Activated T-cell treated with anti-CD3 and anti-CD28 coated beads for 1 hour (primary cell): ENCODE measurements at places on chromosomes 1 and 21.

GRCh38 chr1:14656384-14656937, 58.0 kb downstream of the KAZN start:
- no peak for DNase-seq

- no peak for DNase-seq
These were observed 300.4 kb downstream of the PTPRC start for GRCh38 chr1:198939286-198939685.

- DNase-seq, result no peak
These were observed 19.1 kb downstream of the RNF223 start for GRCh38 chr1:1054971-1055370.

DNA sequence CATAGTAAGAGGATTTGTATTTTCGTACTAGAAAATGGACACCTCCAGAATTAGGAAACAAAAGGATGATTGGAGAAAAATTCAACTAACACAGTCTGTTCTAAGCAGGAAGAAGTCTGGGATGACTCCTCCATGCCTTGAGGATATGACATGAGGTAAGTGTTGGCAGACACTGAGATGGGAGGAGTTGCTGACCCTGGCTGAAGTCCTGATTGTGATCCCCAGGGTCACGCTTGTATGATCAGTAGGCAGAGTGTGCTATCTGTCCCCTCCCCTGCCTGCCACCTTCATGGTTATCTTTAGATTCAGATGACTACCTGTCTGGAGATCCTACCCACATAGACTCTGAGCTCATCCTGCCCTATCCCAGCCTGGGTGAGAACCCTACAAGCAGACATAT, 249.1 kb downstream of the C1orf94 start:
- no peak for DNase-seq

DNA sequence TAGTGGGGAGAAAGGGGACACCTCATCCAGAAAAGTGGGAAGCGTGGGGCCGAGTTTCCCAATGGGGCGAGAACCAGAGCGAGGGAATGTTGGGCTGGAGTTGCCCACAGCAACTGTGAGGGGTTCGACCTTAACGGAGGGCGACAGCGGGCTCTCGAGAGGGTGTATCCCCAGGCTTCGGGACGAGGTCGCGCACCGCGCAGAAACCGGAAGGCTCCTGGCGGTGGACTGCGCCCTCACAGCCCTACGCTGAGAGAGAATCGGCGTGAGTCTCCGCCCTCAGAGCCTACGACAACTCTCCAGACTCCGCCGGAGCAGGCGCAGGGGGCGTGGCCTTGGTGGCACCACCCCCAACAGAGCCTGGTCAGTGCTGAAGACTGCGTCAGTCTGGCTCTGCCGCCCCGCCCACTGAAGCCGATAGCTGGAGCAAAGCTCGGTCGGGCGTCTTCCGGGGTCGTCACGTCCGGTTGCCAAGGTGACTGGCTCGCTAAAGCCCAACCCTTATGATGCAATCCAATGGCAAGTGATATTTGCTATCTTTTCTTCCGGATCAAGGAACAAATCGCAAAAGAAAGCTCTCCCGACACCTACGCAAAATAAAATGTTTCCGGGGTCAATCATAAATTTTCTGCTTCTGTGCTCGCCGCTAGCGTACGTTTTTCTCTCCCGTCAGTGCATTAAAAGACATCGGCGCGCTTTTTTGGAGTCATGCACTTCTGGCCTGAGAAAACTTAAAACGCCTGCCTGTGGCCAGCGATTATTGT, at the start of gene LRIF1:
Gene LRIF1, minus strand, starts transcription at position 232 of the 764 bp plus-strand sequence. CDS start 234 bp downstream, outside the sequence.
- peak; percentile 98 for DNase-seq

DNA sequence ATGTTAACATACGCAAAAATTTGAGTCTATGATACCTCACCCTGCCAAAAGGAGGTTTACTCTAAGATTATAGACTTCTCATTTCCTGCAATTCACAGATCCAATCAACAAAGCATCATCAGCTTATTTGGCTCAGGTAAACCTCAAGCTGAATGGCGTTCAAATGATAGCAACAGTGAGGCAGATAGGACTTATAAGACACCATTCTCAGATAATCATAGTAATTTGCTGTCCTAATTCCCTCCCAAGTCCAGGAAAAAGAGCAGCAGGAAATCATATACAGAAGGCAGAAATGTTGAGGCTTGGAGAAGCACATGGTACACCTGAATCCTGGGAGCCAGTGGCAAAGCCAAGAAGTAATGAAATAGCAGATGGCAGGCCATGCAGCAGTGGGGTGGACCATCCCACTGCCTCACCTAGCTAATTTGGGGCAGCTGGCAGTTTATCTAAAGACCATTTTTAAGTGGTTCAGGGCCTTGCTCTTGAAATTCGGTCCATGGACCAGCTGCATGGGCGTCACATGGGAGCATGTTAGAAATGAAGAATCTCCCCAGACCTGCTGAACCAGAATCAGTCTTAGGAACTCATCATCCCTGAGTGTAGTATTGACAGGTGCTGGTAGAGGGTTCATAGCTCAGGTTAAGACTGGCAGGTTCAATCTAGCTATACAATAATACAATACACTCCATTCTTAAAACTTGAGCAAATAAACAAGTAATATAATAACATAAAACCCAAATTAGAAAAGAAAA, 57.7 kb downstream of the ASTN1 start:
- no peak for DNase-seq

DNA sequence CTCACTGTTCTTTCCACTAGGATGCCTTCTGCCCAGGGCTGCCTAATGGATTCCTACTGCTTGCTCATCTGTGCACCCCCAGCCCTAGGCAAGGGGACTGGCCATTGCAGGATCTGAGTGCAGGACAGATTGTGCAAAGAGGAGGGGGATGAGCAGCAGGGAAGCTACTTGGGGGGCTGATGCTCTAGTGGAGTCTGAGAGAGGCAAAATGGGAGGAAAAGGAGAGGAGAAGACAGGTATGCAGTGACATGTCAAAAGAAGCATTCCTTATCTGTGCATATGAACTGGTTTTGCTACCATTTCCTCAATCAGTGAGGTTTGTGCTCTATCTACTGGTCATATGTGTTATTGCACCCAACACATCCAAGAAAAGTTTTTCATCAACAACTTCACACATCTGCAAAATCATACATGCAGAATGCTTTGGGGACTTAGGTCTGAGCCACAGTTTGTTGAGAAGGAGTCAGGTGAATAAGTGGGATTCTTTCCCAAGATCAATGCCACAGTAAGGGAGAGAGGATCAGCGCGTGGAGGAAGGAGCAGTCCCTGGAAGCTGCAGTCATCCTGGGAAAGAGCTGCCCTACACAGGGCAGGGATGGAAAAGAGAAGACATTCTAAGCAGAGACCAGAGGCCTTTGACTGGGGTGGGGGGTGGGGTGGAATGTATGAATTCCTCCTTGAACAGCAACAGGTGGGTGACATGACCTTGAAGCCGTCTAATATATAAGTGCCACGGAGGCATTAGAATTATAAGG, 14.4 kb downstream of the SLC5A9 start:
- no peak for DNase-seq
